Vein endothelial cell (primary cell): ENCODE measurements at places on chromosomes 5 and 9. TPM values are rescaled to one million over a fixed set of nuclear protein-coding genes. Genes with fewer than 3 reads are reported as not detected.

S1PR3 gene
- total RNA-seq, result 17.8 and 18.9 TPM in 2 replicates

CDH6 gene
- not detected in 2 replicates for total RNA-seq

NUTM2G gene
- total RNA-seq, result not detected in 2 replicates

ANKRD34B gene
- not detected in 2 replicates for total RNA-seq

SMIM33 gene
- not detected in 2 replicates for total RNA-seq

FRRS1L gene
- total RNA-seq, result not detected in 2 replicates

PPP2R2B gene
- total RNA-seq, result not detected in 2 replicates

MYO10 gene
- 133 and 138 TPM in 2 replicates for total RNA-seq

ORM2 gene
- total RNA-seq, result not detected in 2 replicates

HTR4 gene
- 0.10 TPM in 1 of 2 replicates, not detected in the other for total RNA-seq

CD14 gene
- total RNA-seq, result 0.57 TPM in 1 of 2 replicates, not detected in the other

GADD45G gene
- not detected in 2 replicates for total RNA-seq

TOR1A gene
- total RNA-seq, result 61.1 and 62.0 TPM in 2 replicates

SPAAR gene
- 2.0 and 4.5 TPM in 2 replicates for total RNA-seq

SOHLH1 gene
- total RNA-seq, result not detected in 2 replicates

FBXW11 gene
- total RNA-seq, result 64.0 and 75.8 TPM in 2 replicates
